ENCODE measurements at places on chromosomes 11 and 22.

GRCh38 chr11:14327116-14327515 is 31.9 kb downstream of the RRAS2 start:
- no peak for DNase-seq

- no peak for DNase-seq
Observed at GRCh38 chr22:48297296-48297695, 1530.4 kb downstream of the BRD1 start.

GRCh38 chr22:30211124-30211820 is 35.3 kb downstream of the LIF start:
- DNase-seq: no peak

- DNase-seq: no peak
Observed at GRCh38 chr11:131533998-131534397, 163.6 kb downstream of the NTM start.

Data from lung (tissue), 17 donors.